ENCODE measurements at places on chromosomes 1 and 21.

- DNase-seq = no peak
Measured at GRCh38 chr1:101262630-101263348, 26.0 kb downstream of the S1PR1 start.

- peak; percentile 86 for DNase-seq
Measured at GRCh38 chr1:185453496-185454192, 136.6 kb upstream of the IVNS1ABP start.

DNA sequence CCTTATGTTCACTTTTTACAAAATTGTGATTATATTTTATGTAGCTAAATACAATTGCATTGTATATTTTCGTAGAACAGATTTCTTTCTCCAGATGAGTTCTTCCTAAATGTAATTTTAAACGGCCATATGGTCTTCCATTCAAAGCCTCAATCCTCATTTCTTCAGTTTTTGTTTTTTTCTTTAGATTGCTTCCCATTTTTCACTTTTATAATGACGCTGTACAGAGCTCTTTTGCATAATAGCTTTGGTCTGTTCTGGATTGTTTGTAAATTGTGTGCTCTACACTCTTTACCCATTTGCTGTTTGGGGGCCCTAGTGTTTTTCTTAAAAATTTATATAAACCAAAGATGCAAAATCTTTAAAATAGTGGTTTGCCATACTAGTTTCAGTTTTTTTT is 27.8 kb downstream of the AVPR1B start:
- no peak for DNase-seq

- no peak for DNase-seq
Measured at GRCh38 chr1:95122151-95122697, 5.1 kb downstream of the TLCD4 start.

- no peak for DNase-seq
Measured at GRCh38 chr1:201752333-201752732, 76.6 kb upstream of the IPO9 start.

- no peak for DNase-seq
Measured at GRCh38 chr1:23895082-23895481, 18.1 kb downstream of the CNR2 start.
